Activated CD4-positive, alpha-beta T cell treated with anti-CD3 and anti-CD28 coated beads, Interleukin-2, amount 10 ng/mL, durations not matched to agents 24 days and 14 days (primary cell): ENCODE measurements at places on chromosomes 13 and 19. TPM values are rescaled to one million over a fixed set of nuclear protein-coding genes. Genes with fewer than 3 reads are reported as not detected.
A peak's percentile ranks its signal among the peaks of the same experiment; 100 is the strongest.

PODNL1 gene
- not detected in 2 replicates for total RNA-seq

TTC9B gene
- total RNA-seq: not detected in 2 replicates

ZNF578 gene
- total RNA-seq: 0.12 TPM in 1 of 2 replicates, not detected in the other

VMAC gene
- 2.7 and 3.2 TPM in 2 replicates for total RNA-seq

ZNF235 gene
- total RNA-seq: 2.8 and 3.1 TPM in 2 replicates

FFAR1 gene
- 0.12 and 0.14 TPM in 2 replicates for total RNA-seq

MEIS3 gene
- total RNA-seq: not detected in 2 replicates

RNF225 gene
- total RNA-seq: 0.54 and 1.1 TPM in 2 replicates

XPO4 gene
- 32.5 and 34.8 TPM in 2 replicates for total RNA-seq

MIR17HG gene
- total RNA-seq: 52.9 and 55.3 TPM in 2 replicates

- H3K27me3 ChIP-seq: no peaks in the 10 kb centered on the region
- H3K27ac ChIP-seq: no peak overlapping the region
- DNase-seq: no peak
- no peaks in the 10 kb centered on the region for H3K4me1 ChIP-seq
- H3K36me3 ChIP-seq: peaks cover 26% of the 10 kb centered on the region
Measured at GRCh38 chr19:55097864-55098715, 19.3 kb downstream of the PPP1R12C start.

GRCh38 chr13:99654076-99654475 is 152.8 kb downstream of the TM9SF2 start:
- peaks cover 7% of the 10 kb centered on the region for H3K27me3 ChIP-seq
- H3K4me1 ChIP-seq: peaks cover 31% of the 10 kb centered on the region
- H3K4me3 ChIP-seq: no peak overlapping the region
- H3K36me3 ChIP-seq: no peaks in the 10 kb centered on the region

GRCh38 chr19:13764101-13764807 is at the start of gene MRI1:
MRI1 (plus strand) TSS chr19:13764522; CDS start chr19:13764589, 67 bp downstream.
- H3K36me3 ChIP-seq: peaks cover 29% of the 10 kb centered on the region
- peak within 1 kb of the TSS; percentile 92 for H3K4me3 ChIP-seq
- peak within 1 kb of the TSS; percentile 86 for H3K27ac ChIP-seq
- H3K27me3 ChIP-seq: no peaks in the 10 kb centered on the region
- H3K4me1 ChIP-seq: peaks cover 18% of the 10 kb centered on the region
- peak; percentile 89 for DNase-seq

GRCh38 chr19:33273065-33273736 is 29.1 kb downstream of the CEBPA start:
- H3K4me3 ChIP-seq: no peak overlapping the region
- H3K27ac ChIP-seq: no peak overlapping the region
- H3K4me1 ChIP-seq: peaks cover 2% of the 10 kb centered on the region

- H3K4me1 ChIP-seq: no peaks in the 10 kb centered on the region
- no peak overlapping the region for H3K4me3 ChIP-seq
- no peaks in the 10 kb centered on the region for H3K27me3 ChIP-seq
- H3K36me3 ChIP-seq: no peaks in the 10 kb centered on the region
Measured at GRCh38 chr19:32864318-32865007, 5.1 kb downstream of the SLC7A9 start.

- H3K36me3 ChIP-seq: peaks cover 34% of the 10 kb centered on the region
- H3K4me1 ChIP-seq: no peaks in the 10 kb centered on the region
- no peak overlapping the region for H3K27ac ChIP-seq
- DNase-seq: no peak
Measured at GRCh38 chr19:4316956-4317355, 12.6 kb downstream of the FSD1 start.

- no peak overlapping the region for H3K4me3 ChIP-seq
- peaks cover 21% of the 10 kb centered on the region for H3K36me3 ChIP-seq
- peaks cover 20% of the 10 kb centered on the region for H3K4me1 ChIP-seq
- no peaks in the 10 kb centered on the region for H3K27me3 ChIP-seq
Measured at GRCh38 chr13:99035715-99036114, 57.9 kb upstream of the DOCK9 start.

GRCh38 chr13:69461397-69461796 is 646.2 kb upstream of the ATXN8OS start:
- H3K4me1 ChIP-seq: no peaks in the 10 kb centered on the region
- H3K27me3 ChIP-seq: no peaks in the 10 kb centered on the region
- no peak for DNase-seq
- no peak overlapping the region for H3K4me3 ChIP-seq
- no peak overlapping the region for H3K27ac ChIP-seq
- no peaks in the 10 kb centered on the region for H3K36me3 ChIP-seq

- no peak for DNase-seq
- no peaks in the 10 kb centered on the region for H3K36me3 ChIP-seq
- H3K27me3 ChIP-seq: no peaks in the 10 kb centered on the region
- peaks cover 2% of the 10 kb centered on the region for H3K4me1 ChIP-seq
- no peak overlapping the region for H3K27ac ChIP-seq
Measured at GRCh38 chr13:94157705-94158218, 321.7 kb downstream of the DCT start.

- H3K27me3 ChIP-seq: peaks cover 41% of the 10 kb centered on the region
Measured at GRCh38 chr19:9939301-9939913, 3.1 kb upstream of the OLFM2 start.

- no peak for DNase-seq
- no peak overlapping the region for H3K27ac ChIP-seq
- H3K27me3 ChIP-seq: no peaks in the 10 kb centered on the region
- H3K4me3 ChIP-seq: no peak overlapping the region
Measured at GRCh38 chr13:113002206-113002912, 33.3 kb downstream of the MCF2L start.

GRCh38 chr13:31826521-31826920 is 87.2 kb downstream of the RXFP2 start:
- H3K36me3 ChIP-seq: no peaks in the 10 kb centered on the region
- peaks cover 3% of the 10 kb centered on the region for H3K27me3 ChIP-seq
- no peak overlapping the region for H3K4me3 ChIP-seq
- peaks cover 3% of the 10 kb centered on the region for H3K4me1 ChIP-seq

DNA sequence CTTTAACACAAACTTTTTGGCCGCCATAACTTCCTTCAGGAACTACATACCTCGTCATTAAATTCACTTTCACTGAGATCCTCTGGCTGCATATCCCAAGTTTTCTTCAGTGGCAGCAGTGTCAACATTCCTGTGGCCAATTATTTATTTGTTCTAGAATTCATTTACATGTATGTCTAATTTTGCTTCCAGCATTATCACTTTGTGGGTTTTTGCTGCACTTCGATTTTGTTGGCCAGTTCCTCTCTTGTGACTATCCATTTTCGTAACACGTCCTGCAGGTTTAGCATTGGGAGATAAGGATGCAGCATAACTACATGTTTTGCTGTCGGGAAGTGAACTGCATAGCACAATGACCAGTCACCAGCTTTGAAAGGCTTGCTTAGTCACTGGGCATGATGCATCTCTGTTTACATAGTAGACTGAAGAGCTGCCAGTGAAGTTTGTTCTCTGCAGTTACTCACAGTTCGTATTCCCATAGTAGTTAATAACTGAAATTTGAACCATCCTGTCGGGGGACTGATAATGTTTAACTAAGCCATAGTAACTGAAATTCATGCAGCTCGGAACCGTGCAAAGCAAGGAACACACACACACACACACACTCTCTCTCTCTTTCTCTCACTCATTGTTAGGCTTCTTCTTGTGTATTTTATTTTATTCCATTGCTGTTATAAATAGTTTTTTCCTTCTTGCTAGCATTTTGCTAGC is 28.3 kb downstream of the ZNF507 start:
- no peak overlapping the region for H3K4me3 ChIP-seq
- peaks cover 54% of the 10 kb centered on the region for H3K36me3 ChIP-seq
- H3K27ac ChIP-seq: no peak overlapping the region
- H3K27me3 ChIP-seq: no peaks in the 10 kb centered on the region
- DNase-seq: no peak

DNA sequence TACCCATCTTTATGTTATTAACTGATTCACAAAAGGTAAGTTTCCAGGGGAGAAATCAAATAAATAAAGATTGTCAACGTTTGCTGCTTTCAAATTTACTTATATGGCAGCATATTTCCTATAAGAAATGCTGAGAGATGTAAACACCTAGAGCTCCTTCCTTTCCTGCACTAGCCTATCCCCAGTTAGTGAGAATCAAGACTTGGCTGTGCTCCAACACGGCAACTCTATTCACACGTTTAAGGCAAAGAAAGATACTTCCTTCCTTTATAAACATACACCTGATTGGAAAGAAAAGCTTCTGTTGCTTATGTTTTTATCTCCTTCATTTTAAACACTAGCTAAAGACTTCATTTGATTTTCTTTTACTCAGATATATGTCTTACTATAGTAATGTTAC is 107.0 kb downstream of the PCDH9 start:
- H3K4me1 ChIP-seq: no peaks in the 10 kb centered on the region
- H3K36me3 ChIP-seq: no peaks in the 10 kb centered on the region
- no peaks in the 10 kb centered on the region for H3K27me3 ChIP-seq
- no peak overlapping the region for H3K4me3 ChIP-seq
- H3K27ac ChIP-seq: no peak overlapping the region
- DNase-seq: no peak

- H3K27ac ChIP-seq: no peak overlapping the region
- no peaks in the 10 kb centered on the region for H3K36me3 ChIP-seq
- H3K4me3 ChIP-seq: no peak overlapping the region
- no peaks in the 10 kb centered on the region for H3K4me1 ChIP-seq
- H3K27me3 ChIP-seq: no peaks in the 10 kb centered on the region
- no peak for DNase-seq
Measured at GRCh38 chr13:31639443-31640163, 99.7 kb upstream of the RXFP2 start.

DNA sequence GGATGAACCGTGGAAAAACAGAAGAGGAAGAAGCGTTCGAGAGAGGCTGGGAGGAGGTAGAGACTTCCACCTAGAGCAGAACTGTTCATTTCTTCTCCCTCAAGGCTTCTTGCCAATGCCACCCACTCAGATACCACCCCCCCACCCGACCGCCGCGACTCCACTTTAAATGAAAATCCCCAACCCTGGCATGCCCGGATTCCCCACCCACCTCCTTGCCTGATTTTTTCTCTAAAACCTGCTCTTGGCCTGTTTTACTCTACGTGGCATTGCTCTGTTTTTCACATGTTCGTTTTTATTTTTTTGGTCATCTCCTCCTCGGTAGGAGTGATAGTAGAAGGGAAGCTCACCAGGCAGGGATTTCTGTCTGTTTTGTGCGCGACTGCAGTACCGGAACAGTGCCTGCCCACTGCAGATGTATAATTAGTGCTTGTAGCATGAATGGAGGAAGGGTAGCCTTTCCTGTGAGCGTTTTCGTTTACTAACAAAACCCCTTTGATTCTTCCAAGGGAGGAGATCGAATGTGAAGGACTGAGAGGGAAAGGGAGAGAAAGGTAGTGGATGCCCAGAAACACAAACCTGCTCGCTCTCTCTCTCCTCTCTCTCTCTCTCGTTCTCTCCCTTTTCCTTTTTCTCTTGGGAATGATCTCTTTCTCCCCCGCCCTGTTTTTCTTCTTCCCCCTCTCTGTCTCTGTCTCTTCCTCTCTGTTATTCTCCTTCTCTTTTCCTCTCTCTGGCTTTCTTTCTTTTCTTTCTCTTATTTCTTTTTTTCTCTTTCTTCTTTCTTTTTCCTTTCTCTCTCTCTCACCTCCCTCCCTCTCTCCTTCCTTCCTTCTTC is 2.2 kb downstream of the CD70 start:
- DNase-seq: peak; percentile 63
- peak overlapping the region; percentile 80 for H3K27ac ChIP-seq
- H3K4me3 ChIP-seq: peak overlapping the region; percentile 91
- peaks cover 29% of the 10 kb centered on the region for H3K36me3 ChIP-seq
- peaks cover 44% of the 10 kb centered on the region for H3K27me3 ChIP-seq
- H3K4me1 ChIP-seq: peaks cover 57% of the 10 kb centered on the region

DNA sequence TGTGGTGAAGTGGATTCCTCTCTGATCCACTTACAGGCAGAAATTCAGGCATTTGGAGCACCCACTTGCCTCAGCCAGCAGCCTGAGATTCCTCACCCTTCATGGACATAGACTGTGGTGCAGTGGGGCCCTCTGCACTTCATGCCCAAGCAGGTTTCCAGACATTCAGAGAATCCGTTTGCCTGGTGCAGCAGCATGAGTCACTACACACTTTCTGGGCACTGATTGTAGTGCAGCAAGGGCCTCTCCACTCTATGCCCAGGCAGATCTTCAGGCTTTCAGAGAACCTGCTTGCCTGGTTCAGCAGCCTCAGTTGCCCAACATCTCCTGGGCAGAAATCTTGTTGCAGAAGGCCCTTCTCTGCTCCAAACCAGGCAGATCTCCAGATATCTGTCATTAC is 920.9 kb downstream of the SLITRK5 start:
- no peaks in the 10 kb centered on the region for H3K4me1 ChIP-seq
- no peaks in the 10 kb centered on the region for H3K27me3 ChIP-seq
- H3K36me3 ChIP-seq: no peaks in the 10 kb centered on the region
- no peak for DNase-seq

- H3K4me3 ChIP-seq: no peak overlapping the region
- H3K4me1 ChIP-seq: peaks cover 8% of the 10 kb centered on the region
- DNase-seq: no peak
- H3K27me3 ChIP-seq: no peaks in the 10 kb centered on the region
- peaks cover 3% of the 10 kb centered on the region for H3K36me3 ChIP-seq
Measured at GRCh38 chr13:113647351-113648215, 10.4 kb downstream of the ATP4B start.

DNA sequence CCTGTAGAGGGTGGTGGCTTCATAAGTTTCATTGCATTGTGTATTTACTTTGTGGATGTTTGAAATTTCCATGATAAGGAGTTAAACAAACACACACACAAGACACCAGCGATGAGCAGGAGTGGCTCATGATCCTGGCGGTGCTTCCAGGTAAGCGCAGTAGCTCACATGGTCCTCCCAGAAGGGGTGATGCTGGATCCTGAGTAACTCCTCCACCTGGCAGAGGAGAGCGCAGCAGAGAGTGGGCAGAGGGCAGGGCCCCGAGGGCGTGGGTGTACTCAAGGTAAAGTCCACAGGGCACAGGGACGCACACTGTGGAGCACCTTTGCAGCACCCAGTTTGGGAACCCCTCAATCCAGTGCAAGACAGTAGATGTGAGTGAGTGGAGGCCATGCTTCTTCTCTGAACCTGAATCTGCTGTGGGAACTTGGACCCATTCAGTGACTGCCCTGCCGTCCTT is 54.0 kb downstream of the RFX2 start:
- no peak for DNase-seq
- peaks cover 22% of the 10 kb centered on the region for H3K4me1 ChIP-seq
- no peak overlapping the region for H3K27ac ChIP-seq
- no peak overlapping the region for H3K4me3 ChIP-seq
- H3K27me3 ChIP-seq: peaks cover 10% of the 10 kb centered on the region
- H3K36me3 ChIP-seq: no peaks in the 10 kb centered on the region

- H3K4me1 ChIP-seq: peaks cover 7% of the 10 kb centered on the region
- no peak overlapping the region for H3K27ac ChIP-seq
- H3K36me3 ChIP-seq: no peaks in the 10 kb centered on the region
- peak; percentile 88 for DNase-seq
- H3K27me3 ChIP-seq: peaks cover 22% of the 10 kb centered on the region
Measured at GRCh38 chr19:8158411-8159074, 9.2 kb upstream of the FBN3 start.

- H3K4me3 ChIP-seq: no peak overlapping the region
- H3K27me3 ChIP-seq: no peaks in the 10 kb centered on the region
- no peak for DNase-seq
- peaks cover 26% of the 10 kb centered on the region for H3K4me1 ChIP-seq
Measured at GRCh38 chr19:10646456-10647159, 7.5 kb upstream of the ILF3 start.

GRCh38 chr19:18481505-18482222 is 40.2 kb downstream of the ELL start:
- peaks cover 61% of the 10 kb centered on the region for H3K4me1 ChIP-seq
- peak overlapping the region; percentile 24 for H3K4me3 ChIP-seq
- H3K36me3 ChIP-seq: peaks cover 4% of the 10 kb centered on the region
- no peak for DNase-seq
- peak overlapping the region; percentile 82 for H3K27ac ChIP-seq

GRCh38 chr13:52085421-52085820 is 43.5 kb downstream of the NEK5 start:
- H3K36me3 ChIP-seq: no peaks in the 10 kb centered on the region
- DNase-seq: peak; percentile 18
- peaks cover 3% of the 10 kb centered on the region for H3K27me3 ChIP-seq
- H3K4me1 ChIP-seq: no peaks in the 10 kb centered on the region
- no peak overlapping the region for H3K4me3 ChIP-seq
